ENCODE measurements at places on chromosomes 1 and 21.

GRCh38 chr1:230401101-230401500, 25.0 kb downstream of the PGBD5 start:
- no peak for DNase-seq

- DNase-seq: no peak
Measured at GRCh38 chr1:220431554-220432239, 96.2 kb upstream of the MARK1 start.

DNA sequence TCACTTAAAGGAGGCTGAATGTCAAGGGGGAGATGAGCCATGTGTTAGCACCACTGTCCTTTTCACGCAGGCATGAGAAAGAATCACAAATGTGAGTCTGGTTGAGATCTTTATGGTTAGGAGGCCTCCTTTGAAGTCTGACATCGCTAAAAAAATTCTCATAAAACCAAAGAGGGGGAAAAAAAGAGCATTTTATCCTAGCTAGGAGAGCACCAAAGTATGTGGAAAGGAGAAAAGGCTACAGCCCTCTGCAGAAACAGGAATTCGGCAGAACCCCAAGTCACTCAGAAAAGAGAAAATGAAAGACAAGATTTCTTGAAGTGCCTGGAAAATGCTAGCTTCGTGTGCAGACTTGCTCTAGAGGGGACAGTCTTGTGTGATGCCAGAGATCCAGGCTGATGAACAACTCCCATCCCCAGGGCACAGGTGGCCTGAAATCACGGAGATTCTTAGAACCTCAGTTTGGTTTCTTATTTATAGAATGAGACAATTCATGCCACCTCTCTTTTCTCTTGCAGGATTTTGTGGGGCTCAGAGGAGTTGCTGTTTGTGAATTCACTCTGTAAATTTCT, 61.5 kb downstream of the RUNX1 start:
- no peak for DNase-seq

DNA sequence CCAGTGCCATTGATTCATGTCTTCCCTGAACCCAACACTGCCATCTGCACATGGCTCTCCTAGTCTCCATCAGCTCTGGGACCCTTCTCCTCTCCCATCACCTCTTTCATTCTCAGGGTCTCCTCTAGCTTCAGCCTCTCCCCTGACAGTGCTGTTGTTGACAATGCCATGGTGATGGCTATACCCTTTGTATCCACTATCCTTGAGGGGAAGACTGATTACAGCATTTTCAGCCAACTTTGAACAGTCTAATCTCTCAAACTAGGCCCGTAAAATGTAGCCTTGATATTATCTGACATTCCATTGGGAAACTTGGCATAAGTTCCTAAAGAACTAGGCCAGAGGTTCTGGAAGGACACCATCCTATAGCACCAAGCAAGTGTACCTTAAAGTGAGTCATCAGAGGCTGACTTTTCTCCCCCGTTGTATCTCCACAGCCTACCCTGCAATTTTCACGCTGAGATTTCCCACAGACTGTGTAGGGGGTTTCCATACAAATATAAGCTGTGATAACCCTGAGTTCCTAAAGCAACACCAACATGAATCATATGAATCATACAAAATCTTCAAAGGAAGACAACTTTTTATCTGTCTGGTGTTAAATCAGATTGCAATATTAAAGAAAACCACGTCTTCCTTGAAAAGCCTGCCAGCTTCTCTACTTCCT, 5.8 kb downstream of the HAO2 start:
- no peak for DNase-seq

GRCh38 chr1:16418823-16419425, 18.3 kb downstream of the SPATA21 start:
- DNase-seq: no peak

GRCh38 chr21:31343680-31344480, at the start of gene TIAM1:
Gene TIAM1 (minus strand): TSS chr21:31344261. CDS start chr21:31266972, 77,289 bp downstream.
- DNase-seq: no peak

DNA sequence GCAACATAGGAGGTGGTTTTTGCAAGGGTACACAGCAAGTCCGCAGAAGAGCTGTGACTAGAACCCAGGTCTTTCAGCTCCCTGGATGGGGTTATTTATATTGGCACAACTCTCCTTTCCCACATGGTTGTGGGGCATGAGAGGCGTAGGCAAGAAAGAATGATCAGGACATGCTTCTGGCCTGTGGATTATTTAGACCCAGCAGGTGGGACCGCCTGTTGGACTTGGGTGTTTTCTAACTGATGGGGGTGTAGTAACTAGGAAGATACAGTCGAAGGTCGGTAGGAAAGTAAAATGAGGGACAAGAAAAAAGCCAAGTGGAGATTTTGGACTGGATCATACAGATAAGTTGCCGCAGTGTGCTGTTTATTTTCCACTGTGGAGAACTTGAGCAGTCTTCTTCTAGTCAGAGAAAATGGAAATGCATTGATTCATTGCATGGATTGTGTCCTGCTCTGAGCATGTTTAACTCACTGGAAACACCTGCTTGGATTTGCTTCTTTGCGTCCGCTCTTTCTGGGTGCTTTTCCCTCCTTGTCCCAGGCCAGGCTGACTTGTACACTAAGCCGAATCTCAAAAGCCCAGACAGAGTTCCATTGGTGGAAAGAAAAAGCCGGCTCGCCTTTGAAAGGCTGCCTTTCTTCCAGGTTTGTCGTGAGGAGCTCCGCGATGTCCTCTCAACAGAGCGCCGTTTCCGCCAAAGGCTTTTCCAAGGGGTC, 592 bp downstream of the CRCT1 start:
- DNase-seq: no peak

GRCh38 chr1:54763816-54764132, 549 bp downstream of the PARS2 start:
- DNase-seq: no peak

Measured in stimulated activated CD4-positive, alpha-beta T cell treated with anti-CD3 and anti-CD28 coated beads, Interleukin-1b, Interleukin-23, amount 100 ng/mL, for 1 hour (primary cell).